Activated T-helper 17 cell treated with anti-CD3 and anti-CD28 coated beads, Interleukin-2, amount 50 U/mL, for 72 hours (primary cell): ENCODE measurements at places on chromosomes 3 and 15. TPM values are rescaled to one million over a fixed set of nuclear protein-coding genes. Genes with fewer than 3 reads are reported as not detected.

CHST2 gene
- total RNA-seq = 8.0 TPM

DNA sequence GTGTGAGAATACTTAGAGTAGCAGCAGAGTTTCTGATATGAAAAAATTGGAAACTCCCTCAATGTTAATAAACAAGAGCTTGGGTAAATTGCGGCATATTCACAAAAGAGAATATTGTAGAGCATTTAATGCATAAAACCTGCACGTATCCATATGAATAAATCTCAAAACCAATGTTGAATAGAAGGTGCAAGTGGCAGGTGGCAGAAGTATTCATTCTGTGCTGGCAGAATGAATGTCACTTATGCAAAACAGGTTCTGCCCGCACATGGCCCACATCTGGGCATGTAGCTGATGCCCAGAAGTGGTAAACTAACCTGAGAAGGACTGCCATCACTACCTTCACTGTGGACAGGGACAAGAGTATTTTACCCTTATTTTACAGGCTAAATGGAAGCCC is 14.1 kb upstream of the PRSS50 start:
- H3K36me3 ChIP-seq = no peaks in the 10 kb centered on the region
- H3K4me3 ChIP-seq = no peak overlapping the region
- peak; percentile 89 for ATAC-seq
- H3K27ac ChIP-seq = peak overlapping the region; percentile 13

WDR49 gene
- 0.42 TPM for total RNA-seq

DNA sequence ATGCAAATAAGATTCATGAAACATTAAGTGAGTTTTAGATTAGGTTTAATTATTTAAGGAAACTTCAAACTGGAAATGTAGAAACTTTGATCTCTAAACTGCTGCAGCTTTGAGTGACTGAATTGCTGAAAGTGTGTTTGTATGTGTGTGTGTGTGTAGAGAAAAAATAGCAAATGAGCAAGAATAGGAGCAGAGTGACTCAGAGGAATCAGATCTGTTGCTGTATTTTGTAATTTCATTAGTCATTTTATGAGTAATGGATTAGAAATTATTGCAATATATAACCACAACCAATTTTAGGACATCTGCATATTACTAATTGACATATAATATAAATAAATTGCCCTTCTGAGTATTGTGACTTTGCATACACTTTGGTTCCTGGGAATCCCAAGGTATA is 52.8 kb upstream of the SLC9A9 start:
- H3K4me3 ChIP-seq = no peak overlapping the region
- no peak overlapping the region for H3K27ac ChIP-seq
- H3K4me1 ChIP-seq = no peaks in the 10 kb centered on the region
- no peaks in the 10 kb centered on the region for H3K36me3 ChIP-seq
- ATAC-seq = no peak

ATP10A gene
- 15.5 TPM for total RNA-seq

DNA sequence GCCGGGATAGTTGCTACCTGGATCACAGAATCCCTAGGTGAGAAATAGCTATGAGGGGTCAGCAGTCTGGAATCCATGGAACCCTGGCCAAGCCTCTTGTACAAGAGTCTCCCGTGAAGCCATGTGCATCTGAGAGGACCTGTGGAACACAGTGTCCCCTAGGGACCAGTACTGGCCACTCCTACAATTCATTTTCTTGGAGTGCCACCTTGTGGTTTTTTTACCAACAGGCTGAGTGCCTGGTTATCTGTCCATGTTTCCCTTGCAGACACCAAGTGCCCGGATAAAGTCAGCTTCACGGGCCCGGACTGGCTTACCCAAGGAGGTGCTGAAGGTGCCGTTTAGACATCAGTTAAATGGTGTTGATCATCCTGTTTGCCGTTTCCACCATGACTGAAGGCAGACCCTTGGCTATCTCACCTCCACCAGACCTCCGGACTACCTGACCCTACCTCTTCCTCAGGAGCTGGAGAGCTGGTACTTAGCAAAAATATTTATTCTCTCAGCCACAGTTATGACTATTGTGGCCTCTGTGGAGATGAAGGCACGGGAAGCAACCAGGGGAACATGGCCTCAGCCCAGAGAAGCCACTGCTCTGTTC is 93.9 kb downstream of the RBPMS2 start:
- H3K27ac ChIP-seq = peak overlapping the region; percentile 49
- H3K36me3 ChIP-seq = peaks cover 93% of the 10 kb centered on the region
- no peaks in the 10 kb centered on the region for H3K27me3 ChIP-seq
- no peak overlapping the region for H3K4me3 ChIP-seq

- H3K4me1 ChIP-seq = no peaks in the 10 kb centered on the region
- no peaks in the 10 kb centered on the region for H3K27me3 ChIP-seq
- H3K4me3 ChIP-seq = no peak overlapping the region
- no peaks in the 10 kb centered on the region for H3K36me3 ChIP-seq
- ATAC-seq = no peak
- H3K27ac ChIP-seq = no peak overlapping the region
Observed at GRCh38 chr3:173463250-173463649, 65.7 kb downstream of the NLGN1 start.

GRCh38 chr3:183267140-183267539 is 14.1 kb downstream of the B3GNT5 start:
- ATAC-seq = peak; percentile 18
- H3K36me3 ChIP-seq = peaks cover 57% of the 10 kb centered on the region

DNA sequence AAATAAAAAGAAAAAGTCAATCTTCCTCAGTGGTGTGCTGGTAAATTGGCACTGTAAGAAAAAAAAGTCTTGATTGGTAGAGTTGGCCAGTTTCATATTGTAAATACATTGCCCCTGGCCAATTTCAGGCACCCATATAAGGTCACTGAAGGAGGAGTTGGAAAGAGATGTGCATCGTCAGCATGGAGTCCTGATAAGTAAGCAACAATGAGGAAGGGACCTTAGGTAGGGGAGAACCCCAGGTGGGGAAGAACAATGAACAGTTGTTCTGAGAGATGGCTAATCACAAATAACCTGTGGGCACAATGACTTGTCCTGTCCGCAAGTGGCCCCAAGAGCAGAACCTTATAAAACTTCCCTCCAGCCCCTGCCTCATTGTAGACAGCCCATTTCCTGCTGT is 8.6 kb upstream of the CYP8B1 start:
- H3K27ac ChIP-seq = no peak overlapping the region
- peaks cover 14% of the 10 kb centered on the region for H3K27me3 ChIP-seq
- ATAC-seq = no peak
- no peak overlapping the region for H3K4me3 ChIP-seq
- no peaks in the 10 kb centered on the region for H3K36me3 ChIP-seq
- H3K4me1 ChIP-seq = peaks cover 13% of the 10 kb centered on the region
